ENCODE measurements at places on chromosomes 3 and 15.

DNA sequence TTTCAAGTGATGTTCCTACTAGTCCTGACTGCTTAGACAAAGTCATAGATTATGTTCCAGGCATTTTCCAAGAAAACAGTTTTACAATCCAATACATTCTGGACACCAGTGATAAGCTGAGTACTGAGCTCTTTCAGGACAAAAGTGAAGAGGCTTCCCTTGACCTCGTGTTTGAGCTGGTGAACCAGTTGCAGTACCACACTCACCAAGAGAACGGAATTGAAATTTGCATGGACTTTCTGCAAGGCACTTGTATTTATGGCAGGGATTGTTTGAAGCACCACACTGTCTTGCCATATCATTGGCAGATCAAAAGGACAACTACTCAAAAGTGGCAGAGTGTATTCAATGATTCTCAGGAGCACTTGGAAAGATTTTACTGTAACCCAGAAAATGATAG lies 3.8 kb downstream of the TIPARP start:
- DNase-seq, result no peak

GRCh38 chr3:113844622-113845222 lies 6.1 kb downstream of the GRAMD1C start:
- peak; percentile 65 for DNase-seq

- no peak for DNase-seq
Measured at GRCh38 chr3:54261141-54261540, 138.8 kb downstream of the CACNA2D3 start.

GRCh38 chr3:120302361-120302760 lies 17.3 kb upstream of the GPR156 start:
- no peak for DNase-seq

- DNase-seq, result peak; percentile 10
Measured at GRCh38 chr3:79973917-79974595, 206.3 kb upstream of the ROBO1 start.

DNA sequence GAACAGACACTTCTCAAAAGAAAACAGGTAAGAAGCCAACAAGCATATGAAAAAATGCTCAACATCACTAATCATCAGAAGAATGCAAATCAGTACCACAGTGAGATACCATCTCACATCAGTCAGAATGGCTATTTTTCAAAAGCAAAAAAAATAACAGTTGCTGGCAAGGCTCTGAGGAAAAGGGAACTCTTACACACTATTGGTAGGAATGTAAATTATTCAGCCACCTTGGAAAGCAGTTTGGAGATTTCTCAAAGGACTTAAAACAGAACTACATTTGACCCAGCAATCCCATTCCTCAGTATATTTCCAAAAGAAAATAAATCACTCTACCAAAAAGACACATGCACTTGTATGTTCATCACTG lies 95.6 kb downstream of the APBA2 start:
- DNase-seq, result no peak

- no peak for DNase-seq
Measured at GRCh38 chr15:52349052-52349700, 53.6 kb upstream of the MYO5C start.

DNA sequence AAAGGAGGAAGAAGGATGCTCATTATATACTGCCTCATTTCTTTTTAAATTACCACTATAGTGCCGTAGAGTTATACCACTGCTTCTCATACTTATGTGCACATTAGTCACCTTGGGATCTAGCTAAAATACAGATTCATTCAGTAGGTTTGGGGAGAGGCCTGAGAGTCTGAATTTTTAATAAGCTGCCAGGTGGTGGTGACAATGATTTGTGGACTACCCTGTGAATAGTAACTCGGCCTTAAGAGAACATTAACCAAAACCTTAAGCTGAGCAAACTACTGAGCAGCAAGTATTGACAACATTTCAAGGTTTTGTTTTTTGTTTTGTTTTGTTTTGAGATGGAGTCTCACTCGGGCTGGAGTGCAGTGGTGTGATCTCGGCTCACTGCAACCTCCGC lies 19.8 kb downstream of the UBA5 start:
- DNase-seq, result no peak

DNA sequence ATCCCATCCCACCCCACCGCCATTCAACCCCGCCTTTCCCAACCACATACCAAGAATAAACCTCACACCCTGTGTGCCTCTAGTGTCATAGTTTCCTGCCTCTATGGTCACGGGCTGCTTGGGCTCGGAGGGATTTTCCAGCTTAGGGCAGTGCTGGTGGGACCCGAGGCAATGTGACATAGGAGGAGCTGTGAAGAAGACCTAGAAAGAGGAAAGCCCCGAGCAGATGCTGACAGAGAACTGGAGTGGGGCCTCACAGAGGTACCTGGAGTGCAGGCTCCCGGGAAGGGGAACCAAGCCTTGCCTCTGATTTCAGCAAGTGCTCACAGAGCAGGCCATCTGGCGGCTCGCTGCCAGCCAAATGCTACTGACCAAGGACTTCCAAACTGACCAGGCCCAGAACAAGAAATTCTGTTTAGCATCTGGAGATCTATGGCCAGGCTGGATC lies 27.5 kb downstream of the BHLHE40 start:
- no peak for DNase-seq

GRCh38 chr15:67501177-67501835 lies 19.6 kb upstream of the C15orf61 start:
- DNase-seq, result peak; percentile 14

GRCh38 chr3:115436767-115437301 lies 186.5 kb upstream of the GAP43 start:
- no peak for DNase-seq

GRCh38 chr15:62927196-62927595 lies 115.4 kb upstream of the TPM1 start:
- DNase-seq, result no peak

- peak; percentile 56 for DNase-seq
Measured at GRCh38 chr3:71130471-71131374, 452.8 kb downstream of the FOXP1 start.

DNA sequence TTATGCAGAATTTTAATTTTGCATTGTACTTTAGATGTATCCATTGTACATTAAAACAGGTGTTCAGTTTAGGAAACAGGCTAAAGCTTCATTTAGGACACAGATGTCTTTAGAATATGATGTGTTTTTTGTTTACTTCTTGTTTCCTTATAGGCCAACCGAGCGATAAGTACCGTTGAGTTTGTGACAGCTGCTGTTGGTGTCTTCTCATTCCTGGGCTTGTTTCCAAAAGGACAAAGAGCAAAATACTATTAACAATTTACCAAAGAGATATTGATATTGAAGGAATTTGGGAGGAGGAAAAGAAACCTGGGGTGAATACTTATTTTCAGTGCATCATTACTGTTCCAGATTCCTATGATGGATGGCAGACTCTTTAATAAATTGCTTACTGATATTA lies 29.4 kb downstream of the PLAAT1 start:
- no peak for DNase-seq

- DNase-seq, result no peak
Measured at GRCh38 chr3:133886031-133886722, 9.5 kb downstream of the RAB6B start.

GRCh38 chr3:161296814-161297213 lies 74.5 kb downstream of the SPTSSB start:
- no peak for DNase-seq

DNA sequence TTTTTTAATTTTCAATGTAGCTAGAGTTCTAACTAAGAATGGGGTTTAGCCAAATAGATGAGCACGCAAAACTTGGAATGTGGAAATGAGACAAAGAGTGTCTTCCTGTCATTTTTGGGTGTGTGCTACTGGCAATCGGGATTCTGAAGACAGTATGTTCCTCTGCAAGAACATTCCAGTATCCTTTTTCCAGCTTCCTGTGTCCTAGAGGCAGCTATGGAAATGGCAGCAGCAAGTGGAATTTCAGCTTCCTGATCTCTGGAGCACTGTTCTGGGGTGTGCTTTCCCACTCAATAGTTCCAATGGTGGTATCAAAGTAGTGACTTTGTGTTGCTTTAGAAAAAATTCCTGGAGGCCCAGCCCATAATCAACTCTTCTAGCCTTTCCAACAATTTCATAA lies 642.9 kb upstream of the KCNMB2 start:
- DNase-seq, result no peak

DNA sequence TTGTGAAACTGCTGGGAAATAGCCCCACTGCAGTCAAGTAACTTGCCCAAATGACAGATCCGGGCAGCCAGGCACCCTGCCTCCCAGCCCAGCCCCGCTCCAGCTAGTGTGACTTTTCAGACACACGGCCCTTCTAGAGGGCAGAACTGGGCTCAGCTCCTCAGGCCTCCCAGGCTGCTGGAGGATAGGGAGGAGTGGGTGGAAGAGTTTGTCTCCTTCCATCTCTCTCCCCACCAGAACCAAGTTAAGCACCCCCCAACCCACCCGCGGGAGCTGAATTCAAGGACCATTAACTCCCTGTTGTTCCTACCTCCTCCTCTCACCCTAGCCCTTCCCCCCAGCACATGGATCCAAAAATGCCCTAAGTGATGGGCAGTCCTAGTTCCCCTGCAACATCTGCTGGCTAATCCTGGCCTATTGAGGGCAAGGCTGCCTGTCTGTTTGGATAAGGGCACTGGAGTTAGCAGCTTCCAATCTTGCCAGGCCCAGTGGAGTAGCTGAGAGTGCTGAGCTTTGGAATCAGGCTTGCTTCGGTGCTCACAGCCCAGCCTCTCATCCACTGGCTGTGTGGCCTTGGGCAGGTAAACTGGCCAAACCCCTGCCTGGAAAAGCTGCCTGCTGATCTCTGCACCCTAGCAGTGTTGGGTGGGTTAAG lies 3.1 kb downstream of the CCDC33 start:
- DNase-seq, result peak; percentile 40

GRCh38 chr15:85979929-85980328 lies 99.7 kb upstream of the AGBL1 start:
- DNase-seq, result no peak

GRCh38 chr15:98953968-98954367 lies 53.6 kb downstream of the PGPEP1L start:
- no peak for DNase-seq

- DNase-seq, result no peak
Measured at GRCh38 chr3:169563775-169564059, 99.8 kb downstream of the MECOM start.

DNA sequence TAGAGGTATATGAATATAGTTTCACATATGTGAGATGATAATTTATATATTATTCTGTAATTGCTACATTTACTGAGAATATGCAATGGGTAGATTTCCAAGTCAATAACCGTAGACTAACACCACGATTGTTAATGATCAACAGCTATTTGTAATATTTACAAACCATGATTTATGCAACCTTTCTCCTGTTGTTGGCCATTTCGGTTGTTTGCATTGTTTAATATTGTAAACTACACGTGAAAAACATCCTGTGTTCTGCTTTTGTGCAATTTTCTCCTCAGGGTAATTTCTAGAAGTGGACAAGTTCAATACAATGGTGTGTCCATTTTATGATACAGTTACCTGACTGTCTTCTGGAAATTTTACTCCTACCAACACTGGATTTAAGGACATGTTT lies 29.3 kb upstream of the RAB11A start:
- no peak for DNase-seq

- peak; percentile 14 for DNase-seq
Measured at GRCh38 chr3:171776411-171776810, 33.9 kb downstream of the PLD1 start.

DNA sequence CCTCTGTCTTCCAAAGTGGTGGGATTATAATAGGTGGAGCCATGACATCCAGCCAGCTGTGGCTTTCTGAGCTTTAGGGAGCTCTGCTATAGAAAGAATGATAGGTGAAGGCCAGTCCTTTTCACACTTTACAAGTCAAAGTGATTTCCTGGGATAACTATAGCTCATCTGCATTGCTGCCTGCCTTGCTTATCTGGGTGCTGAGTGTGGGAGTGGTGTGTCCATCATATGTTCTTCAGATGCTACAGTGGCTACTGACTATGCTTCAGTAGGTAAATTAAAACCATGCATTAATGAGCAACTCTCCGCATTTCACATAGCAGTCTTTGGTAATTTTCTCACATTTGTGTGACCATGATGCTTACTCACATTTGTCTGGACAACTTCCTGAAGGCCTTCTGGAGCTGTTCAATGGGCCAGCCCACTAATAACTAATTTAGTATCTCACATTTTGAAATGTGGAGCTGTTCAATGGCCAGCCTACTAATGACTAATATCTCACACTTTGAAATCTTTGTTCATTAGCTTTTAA lies 23.4 kb downstream of the RHOA start:
- no peak for DNase-seq

GRCh38 chr3:61894988-61895935 lies 333.9 kb downstream of the PTPRG start:
- DNase-seq, result peak; percentile 13

DNA sequence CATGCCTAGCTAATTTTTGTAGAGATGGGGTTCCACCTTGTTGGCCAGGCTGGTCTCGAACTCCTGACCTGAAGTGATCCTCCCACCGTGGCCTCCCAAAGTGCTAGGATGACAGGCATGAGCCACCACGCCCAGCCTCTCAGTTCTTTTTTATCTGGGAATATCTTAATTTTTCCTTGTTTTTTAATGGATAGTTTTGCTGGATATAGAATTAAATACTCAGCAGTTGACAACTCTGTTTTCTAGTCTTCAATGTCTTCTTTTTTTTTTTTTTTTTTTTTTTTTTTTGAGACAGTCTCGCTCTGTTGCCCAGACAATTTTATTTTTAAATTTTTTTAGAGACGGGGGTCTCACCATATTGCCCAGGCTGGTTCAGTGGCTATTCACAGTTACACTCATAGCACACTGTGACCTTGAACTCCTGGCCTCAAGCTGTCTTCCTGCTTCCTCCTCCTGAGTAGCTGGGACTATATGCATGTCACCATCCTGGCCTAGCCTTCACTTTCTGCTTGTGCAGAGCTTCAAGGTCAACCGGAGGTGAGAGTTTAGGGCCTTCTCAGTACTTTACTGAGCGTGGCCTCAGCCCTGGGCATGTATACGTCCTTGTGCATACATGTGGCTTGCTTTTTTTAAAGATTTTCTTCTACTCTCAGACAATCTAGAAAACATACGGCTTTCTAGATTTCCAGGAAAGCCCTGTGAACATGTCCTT lies 120.5 kb downstream of the ZNF609 start:
- no peak for DNase-seq

- DNase-seq, result no peak
Measured at GRCh38 chr3:134846911-134847317, 51.9 kb downstream of the EPHB1 start.

GRCh38 chr3:31133541-31133940 lies 239.1 kb upstream of the GADL1 start:
- DNase-seq, result no peak

- DNase-seq, result no peak
Measured at GRCh38 chr3:176352716-176353334, 844.5 kb downstream of the TBL1XR1 start.

Measured in NCI-H2081 (cell line).